ENCODE measurements at places on chromosomes 2 and 18. TPM values are rescaled to one million over a fixed set of nuclear protein-coding genes. Genes with fewer than 3 reads are reported as not detected.
A peak's percentile ranks its signal among the peaks of the same experiment; 100 is the strongest.

KCNIP3 gene
- 43.4 TPM for total RNA-seq

CDK15 gene
- total RNA-seq = 6.3 TPM

MPP4 gene
- not detected for total RNA-seq

NEU2 gene
- total RNA-seq = not detected

UGT1A10 gene
- total RNA-seq = 0.68 TPM

SEC11C gene
- total RNA-seq = 38.3 TPM

CD207 gene
- 0.19 TPM for total RNA-seq

DNA sequence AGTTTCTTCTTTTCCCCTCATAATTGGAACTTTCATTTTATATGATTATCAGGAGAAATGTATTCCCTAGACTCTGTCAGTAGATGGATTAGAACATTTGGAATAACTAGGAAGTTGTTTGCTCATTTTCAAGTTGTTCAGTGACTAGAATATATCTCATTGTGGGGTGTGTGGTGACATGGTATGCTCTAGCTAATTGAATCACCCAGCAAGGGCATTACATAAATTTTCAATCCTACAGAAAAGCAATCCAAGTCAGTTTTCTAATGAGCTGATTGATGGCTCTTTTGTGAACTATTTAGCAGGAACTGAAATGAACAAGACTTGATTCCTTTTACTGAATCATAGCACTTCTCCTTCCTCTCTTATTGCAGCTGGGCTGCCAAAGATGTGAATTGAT is 461.4 kb downstream of the TGIF1 start:
- no peak for DNase-seq

GRCh38 chr2:83072767-83073166 is 1386.3 kb downstream of the SUCLG1 start:
- no peak for DNase-seq

GRCh38 chr2:58720770-58721697 is 479.9 kb upstream of the FANCL start:
- no peak for DNase-seq

DNA sequence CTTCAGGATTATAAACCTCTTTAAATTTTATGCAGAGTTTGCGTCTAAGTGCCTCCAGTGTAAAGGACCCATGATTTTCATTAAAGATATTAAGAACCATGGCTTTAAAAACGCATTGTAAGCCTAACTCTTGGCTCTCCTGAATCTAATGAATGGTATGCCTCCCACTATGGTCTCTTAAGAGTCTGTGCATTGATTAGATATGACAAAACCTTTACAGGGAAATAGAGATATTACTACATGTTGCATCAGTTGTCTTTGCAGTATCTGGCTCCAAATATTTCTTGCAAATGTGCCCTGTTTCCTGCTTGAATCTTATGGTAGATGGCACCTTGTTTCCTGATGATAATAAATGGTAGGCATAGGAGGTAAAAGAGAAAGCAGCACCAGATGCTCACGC is 189.3 kb upstream of the FSHR start:
- DNase-seq = no peak

DNA sequence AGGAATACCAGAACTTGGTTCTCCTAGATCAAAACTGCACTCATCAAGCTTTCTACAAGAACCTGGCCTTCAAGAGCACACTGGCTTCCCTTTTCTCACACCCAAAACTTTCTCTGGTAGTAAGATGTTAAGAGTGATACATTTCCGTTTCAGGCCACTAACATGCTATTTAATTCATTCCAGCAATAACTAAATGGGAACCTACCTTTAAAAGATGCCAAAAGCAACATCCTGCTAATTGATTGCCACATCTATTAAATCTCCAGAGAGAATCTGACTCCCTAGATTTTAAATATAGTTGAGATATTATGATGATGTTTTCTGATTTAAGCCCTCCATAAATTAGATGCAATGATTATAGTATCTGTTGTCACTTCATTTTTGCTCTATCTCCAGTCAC is 71.6 kb downstream of the KCTD18 start:
- no peak for DNase-seq

DNA sequence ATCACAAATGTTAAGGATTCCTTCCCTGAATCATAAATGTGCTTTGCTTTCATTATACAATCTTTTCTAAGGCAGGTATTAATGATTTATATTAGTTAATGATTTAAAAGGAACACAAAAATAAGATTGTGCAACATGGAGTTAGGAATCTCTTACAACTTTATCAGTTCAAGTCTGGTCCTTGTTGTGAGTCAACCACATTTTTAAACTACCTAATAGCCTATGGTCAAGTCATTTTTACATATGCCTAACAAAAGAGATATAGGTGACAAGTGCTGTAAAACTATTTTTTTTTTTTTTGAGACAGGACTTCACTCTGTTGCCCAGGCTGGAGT is 8.2 kb upstream of the INPP1 start:
- DNase-seq = no peak

DNA sequence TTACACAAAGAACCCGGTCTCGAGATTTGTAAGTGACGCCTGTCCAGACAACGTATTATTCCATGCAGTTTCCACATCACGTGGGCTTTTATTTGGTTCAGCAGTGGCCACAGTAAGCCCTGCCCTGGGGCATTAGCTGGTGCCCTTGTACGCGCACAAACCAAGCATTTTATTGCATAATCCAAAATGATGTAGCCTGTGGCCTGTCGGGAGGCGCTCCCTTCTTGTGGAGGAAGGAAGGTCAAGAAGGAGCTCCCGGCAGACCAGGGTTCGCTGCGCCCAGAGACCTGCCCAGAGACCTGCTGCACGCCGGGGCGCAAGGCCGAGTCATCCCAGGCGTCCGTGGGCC is 179.6 kb upstream of the ALKAL2 start:
- no peak for DNase-seq

- DNase-seq = peak; percentile 79
Measured at GRCh38 chr2:45009303-45009927, at the start of gene SIX2. TSS of gene SIX2 (minus strand) at chr2:45009452. CDS start at chr2:45009110, 342 bp downstream.

- DNase-seq = no peak
Measured at GRCh38 chr2:35548171-35548570, 807.4 kb upstream of the CRIM1 start.

DNA sequence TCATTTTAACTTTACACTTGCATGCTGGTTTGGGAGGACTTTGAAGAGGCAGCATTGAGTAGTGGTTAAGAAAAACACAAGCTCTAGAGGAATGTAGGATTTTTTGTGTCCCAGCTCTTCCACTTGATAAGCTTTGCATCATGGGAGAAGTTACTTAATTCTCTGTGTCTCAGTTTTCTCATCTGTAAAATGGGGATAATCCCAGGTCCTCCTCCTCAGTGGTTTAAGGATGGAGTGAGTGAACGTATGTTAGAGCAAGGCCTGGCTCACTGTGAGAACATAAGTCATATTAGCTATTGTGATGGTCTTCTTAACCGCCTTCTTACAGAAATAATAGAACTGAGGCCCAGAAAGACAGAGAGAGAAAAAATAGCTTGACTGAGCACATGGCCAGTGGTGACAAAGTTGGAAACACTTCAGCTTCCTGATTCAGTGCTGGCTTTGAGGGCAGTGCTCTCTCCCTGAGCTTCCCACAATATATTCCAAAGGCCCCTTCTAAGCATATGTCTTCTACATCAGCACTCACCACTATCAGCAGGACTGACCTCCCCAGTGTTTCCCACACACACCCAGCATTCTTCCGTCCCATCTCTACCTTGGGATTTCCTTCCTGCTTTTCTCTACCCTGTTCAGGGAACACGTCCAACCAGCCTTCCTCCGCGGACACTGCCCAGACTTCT is 214.9 kb upstream of the TNP1 start:
- DNase-seq = no peak

DNA sequence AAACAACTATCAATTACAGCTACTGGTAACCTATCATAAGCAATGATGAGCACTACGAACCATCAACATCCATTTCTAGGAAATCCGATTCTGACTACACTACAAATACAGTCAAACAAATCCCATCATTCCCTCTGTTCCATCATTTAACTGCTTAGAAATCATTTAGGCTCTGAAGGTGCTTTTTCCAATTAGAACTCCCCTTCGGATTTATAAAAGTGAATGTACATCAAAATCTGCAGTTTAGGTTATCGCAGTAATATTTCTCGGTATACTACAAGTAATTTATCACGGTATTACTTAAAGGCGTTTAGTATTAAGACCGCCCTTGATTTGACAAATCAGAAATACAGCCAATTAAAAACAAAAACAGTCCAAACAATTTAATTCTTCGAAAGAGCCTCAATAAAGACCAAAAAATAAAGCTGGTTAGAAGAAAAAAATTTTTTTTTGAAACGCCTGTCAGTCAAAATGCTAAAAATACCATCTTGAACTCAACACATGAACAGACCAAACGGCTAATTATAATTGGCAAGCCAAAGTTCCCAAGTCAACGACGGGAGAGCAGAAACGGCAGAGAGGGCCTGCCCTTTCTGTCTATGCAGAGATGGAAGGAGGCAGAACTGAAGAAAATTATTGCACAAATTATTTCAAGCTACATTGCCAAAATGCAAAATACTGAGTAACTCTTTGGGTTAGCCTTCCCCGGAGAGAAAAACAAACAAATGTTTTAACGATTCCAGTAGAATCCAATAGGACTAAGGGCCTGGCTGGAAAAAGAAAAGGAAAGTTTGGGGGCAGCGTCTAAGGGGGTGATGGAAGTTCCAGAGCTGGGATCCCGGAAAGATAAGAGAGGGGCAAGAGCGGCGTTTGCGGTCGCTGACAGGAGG is 1.2 kb downstream of the VPS54 start:
- peak; percentile 42 for DNase-seq

DNA sequence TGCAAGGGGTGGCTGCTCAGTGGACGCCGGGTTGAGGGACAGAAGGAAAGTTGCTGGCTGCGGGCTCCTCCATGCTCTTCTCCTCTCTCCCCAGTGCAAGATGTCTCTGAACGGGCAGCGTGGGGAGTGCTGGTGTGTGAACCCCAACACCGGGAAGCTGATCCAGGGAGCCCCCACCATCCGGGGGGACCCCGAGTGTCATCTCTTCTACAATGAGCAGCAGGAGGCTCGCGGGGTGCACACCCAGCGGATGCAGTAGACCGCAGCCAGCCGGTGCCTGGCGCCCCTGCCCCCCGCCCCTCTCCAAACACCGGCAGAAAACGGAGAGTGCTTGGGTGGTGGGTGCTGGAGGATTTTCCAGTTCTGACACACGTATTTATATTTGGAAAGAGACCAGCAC is 30.6 kb downstream of the IGFBP2 start:
- no peak for DNase-seq

- DNase-seq = no peak
Measured at GRCh38 chr2:9914384-9915065, 37.0 kb upstream of the GRHL1 start.

GRCh38 chr2:11904029-11904428 is 157.6 kb downstream of the LPIN1 start:
- DNase-seq = no peak

DNA sequence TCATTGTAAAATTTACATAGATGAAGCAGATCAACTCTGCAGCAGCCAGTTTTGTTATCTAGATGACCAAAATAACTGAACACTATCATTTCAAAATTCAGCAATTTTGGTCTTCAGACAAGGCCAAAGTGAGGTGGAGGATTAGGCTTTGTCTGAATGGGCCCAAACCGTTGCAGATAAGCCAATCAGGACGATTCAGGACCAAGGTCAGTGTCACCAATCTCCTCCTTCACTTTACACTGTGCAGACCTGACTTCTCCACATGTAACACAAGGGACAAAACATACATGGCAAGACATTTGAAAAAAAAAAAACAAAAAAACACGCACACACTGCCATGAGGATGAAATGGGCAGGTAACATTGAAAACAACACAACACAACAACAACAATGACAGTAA is 211.2 kb downstream of the NAPG start:
- no peak for DNase-seq

GRCh38 chr18:79570266-79571201 is 109.1 kb upstream of the CTDP1 start:
- DNase-seq = no peak

DNA sequence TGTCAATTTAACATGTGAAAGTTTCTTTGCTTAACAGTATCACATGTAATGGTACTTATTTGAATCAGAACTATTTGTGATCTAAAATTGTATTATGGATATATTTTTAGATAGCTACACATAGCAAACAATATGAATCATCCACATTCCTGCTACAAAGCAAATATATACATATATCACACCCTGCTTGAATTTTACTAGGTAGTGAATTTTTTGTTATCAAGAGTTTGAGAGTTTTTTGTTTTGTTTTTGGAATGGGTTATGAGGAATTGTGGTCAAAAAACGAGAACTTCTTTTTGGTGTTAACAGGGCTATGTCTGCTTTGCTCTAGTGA is 635.7 kb downstream of the NRXN1 start:
- DNase-seq = no peak

DNA sequence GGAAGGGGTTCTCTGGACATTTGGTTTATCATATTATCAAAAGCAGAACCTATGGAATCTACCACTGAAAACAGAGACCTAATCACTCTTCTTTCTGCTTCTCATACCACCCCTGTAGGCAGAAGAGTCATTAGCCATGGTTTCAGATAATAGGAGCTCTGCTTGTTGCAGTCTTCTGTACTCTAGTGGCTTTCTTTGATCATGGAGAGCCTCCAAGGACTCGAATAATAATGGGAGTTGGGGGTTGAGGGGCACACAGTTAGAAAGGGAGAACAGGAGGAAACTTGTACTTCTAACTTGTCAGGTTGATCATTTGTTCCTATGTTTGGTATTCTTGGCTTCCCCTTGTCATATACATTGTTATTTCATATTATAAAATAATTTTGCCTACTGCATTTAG is 52.3 kb upstream of the VWC2L start:
- DNase-seq = no peak

DNA sequence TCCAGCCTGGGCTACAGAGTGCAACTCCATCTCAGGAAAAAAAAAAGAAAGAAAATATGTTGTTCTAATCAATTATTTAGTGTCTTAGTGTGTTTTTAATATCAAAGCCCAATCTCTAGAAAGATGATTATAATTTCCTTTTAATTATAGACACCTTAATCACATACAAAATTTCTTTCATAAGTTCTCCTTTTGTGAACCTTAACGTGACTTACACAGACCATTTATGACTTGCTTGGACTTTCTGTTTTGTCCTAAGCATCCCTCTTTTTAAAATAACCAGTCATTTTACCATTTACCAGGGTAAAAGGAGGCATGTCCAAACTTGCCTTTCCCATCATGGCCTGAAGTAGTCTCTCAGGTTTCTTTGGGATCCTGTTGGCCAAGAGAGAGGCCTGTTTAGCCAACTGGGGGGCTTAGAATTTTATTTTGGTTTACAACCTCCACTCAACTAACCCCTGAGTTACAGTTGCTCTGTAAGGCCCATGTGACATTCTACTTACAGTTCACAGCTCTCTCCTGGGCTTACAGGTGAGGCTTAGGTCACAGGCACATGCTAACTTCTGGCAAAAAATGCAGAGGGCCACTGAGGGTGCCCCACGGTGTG is 23.9 kb upstream of the GPR155 start:
- no peak for DNase-seq

GRCh38 chr2:23654756-23655155 is 269.8 kb downstream of the KLHL29 start:
- DNase-seq = no peak
